NCI-H2081 treated with DMSO at 0.1 percent for 48 hours (cell line): ENCODE measurements at places on chromosomes 11 and 22.

GRCh38 chr11:69686856-69687255 lies 11.7 kb upstream of the LTO1 start:
- DNase-seq = no peak

- DNase-seq = no peak
These were observed 90.7 kb upstream of the RAG2 start for GRCh38 chr11:36688571-36689291.

- DNase-seq = no peak
These were observed 2.0 kb upstream of the TMA7B start for GRCh38 chr22:39958009-39958711.

GRCh38 chr11:69357458-69358397 lies 63.8 kb downstream of the MYEOV start:
- DNase-seq = no peak

GRCh38 chr11:68589547-68590216 lies 94.7 kb upstream of the GAL start:
- DNase-seq = no peak

DNA sequence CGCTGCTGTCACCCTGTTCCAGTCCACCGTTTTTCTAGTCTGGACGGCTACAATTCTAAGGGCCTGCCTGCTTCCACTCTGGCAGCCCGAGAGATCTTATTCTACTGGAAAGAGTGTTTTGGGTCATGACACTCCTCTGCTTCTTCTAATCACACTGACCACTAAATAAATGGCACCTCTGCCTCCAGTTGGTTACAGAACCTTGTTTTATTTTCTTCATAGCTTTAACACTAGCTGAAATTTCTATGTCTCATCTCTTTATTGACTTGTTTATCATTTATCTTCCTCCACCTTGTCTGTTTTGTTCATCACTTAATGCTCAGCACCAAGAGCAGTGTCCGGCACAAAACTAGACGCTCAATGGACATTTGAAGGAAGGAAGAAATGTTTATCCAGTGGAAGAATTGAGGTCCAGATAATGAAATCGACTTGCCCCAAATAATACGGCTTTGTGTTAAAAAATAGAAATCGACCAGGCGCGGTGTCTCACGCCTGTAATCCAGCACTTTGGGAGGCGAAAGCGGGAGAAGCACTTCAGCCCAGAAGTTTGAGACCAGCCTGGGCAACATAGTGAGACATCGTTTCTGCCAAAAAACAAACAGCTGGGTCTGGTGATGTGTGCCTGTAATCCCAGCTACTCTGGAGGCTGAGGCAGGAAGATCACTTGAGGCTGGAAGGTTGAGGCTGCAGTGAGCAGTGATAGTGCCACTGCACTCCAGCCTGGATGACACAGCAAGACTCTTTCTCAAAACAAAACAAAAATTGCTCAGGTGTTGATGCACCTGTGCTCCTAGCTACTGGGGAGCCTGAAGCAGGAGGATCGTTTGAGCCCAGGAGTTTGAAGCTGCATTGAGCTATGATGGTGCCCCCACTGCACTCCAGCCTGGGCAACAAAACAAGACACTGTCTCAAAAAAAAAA lies 693 bp upstream of the PRR14L start:
- DNase-seq = no peak

DNA sequence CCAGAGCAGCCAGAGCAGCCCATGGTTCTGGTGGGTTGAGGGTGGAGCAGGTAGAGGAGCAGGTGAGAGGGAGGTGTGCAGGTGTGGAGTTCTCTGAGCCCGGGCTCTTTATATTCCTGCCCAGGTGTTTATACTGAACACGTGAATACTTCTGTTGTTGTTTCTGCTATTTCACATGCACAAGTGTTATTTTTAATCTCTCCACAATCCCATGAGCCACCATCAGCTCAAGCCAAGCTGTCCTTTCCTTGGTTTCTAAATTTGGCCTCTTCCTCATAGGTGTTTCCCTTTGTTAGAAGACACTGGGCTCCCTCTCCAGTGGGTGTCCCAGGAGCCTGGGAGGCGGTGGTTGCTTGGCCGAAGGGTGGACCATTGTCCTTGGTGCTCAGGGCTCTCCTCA lies at the start of gene KRTAP5-3:
KRTAP5-3 (minus strand) TSS at position 101 of the 400 bp plus-strand sequence; CDS start at position 23, 78 bp downstream.
- no peak for DNase-seq

- DNase-seq = no peak
These were observed 39.7 kb upstream of the CCDC89 start for GRCh38 chr11:85725510-85726258.

DNA sequence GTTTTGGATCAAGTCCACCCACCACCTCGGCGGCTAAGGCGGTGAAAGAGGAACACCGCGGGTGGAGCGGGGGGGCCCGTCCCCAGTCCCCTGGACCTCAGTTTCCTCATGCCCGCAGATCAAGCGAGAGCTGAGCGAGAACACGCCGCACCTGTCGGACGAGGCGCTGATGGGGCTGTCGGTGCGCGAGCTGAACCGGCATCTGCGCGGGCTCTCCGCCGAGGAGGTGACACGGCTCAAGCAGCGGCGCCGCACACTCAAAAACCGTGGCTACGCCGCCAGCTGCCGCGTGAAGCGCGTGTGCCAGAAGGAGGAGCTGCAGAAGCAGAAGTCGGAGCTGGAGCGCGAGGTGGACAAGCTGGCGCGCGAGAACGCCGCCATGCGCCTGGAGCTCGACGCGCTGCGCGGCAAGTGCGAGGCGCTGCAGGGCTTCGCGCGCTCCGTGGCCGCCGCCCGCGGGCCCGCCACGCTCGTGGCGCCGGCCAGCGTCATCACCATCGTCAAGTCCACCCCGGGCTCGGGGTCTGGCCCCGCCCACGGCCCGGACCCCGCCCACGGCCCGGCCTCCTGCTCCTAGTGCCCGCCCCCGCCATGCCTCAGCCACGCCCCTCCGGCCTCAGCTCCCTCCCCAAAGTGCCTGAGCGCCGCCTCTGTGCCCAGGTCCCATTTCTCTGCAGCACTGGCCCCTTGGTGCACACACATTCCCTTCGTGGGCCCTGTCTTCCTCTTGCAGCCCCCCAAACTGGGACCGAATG lies 12.7 kb downstream of the MAFF start:
- no peak for DNase-seq

DNA sequence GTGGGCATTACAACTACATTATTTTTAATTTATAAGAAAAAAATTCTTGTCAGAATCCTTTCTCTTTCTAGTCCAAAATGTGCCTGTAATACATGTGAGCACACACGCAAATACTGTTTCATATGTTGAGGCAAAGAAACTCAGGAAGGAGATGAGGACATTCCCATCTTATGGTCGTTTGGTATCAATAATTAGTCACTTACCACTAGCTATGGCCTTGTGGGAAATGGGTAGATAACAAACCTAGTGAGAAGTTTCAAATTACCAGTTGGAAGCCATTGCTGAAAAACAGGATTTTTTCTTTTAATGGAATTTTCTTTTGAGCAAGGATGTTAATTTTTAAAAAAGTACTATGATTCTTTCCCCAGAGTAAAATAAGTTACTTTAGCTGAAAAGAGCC lies 25.7 kb downstream of the AMOTL1 start:
- no peak for DNase-seq

- DNase-seq = no peak
These were observed 44.2 kb upstream of the LINC01488 start for GRCh38 chr11:69437001-69437875.

- no peak for DNase-seq
These were observed 57.9 kb upstream of the NCAM1 start for GRCh38 chr11:112903340-112903739.

- DNase-seq = no peak
These were observed 92.1 kb upstream of the BLID start for GRCh38 chr11:122207921-122208764.

DNA sequence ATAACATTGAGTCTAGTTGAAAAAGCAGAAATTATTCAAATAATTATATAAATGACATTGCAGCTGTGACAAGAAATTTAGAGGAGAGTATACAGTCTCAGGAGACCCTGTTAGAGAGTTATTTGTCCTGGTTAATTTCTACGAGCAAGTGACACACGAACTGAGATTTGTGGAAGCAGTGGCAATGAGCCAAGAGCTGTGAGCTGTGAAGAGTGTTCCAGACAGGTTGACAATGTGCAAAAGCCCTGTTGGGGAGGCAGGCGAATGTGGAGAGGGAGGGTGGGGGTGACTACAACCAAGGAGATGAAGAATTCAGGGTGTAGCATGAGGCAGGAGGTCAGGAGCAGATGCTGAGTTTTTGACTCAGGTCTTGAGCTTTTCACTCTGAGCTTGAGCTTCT lies 620.2 kb upstream of the TENM4 start:
- DNase-seq = no peak

GRCh38 chr22:21827628-21828267 lies 39.7 kb downstream of the MAPK1 start:
- DNase-seq = no peak

- DNase-seq = no peak
These were observed 14.0 kb downstream of the RPUSD4 start for GRCh38 chr11:126197277-126197939.

- no peak for DNase-seq
These were observed 363.5 kb downstream of the BUD13 start for GRCh38 chr11:116409238-116409637.

- no peak for DNase-seq
These were observed 27.9 kb downstream of the MB start for GRCh38 chr22:35589071-35589755.

DNA sequence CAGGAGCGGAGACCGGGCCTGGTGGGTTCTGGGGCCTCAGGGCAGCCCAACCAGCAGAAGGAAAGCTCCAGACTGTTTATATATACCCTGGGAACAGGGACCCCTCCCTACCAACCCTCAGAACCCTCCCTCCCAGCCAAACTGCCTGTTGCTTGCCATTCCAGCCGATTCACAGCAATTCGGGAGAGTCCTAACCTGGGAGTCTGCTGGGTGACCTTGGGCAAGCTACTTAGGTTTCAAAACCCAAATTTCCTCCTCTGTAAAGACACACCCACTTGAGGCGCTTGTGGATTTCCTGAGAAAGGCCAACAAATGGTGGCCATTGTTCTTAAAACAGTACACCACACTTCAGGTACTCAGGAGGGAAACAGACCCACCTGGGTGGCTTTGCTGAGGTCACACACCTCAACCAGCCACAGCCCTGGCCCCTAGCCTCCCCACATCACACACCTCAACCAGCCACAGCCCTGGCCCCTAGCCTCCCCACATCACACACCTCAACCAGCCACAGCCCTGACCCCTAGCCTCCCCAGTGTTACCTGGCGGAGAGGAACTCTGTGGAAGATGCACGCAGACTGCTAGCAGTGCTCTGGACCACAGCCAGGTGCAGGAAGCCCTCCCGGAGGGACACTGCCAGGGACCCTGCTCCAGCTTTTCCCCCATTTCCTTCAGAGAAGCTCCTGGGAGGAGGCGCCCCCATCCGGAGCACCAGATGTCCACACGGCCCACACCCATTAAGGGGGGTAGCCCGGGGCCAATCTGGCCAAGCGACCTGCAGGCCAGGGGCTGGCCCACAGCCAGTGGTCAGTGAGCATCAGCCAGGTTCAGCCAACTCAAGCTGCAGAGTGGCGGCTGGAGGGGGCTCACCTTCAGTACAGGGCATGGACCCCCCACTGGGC lies 6.2 kb downstream of the SHISA8 start:
- DNase-seq = no peak

- no peak for DNase-seq
These were observed 30.1 kb upstream of the ZBTB44 start for GRCh38 chr11:130344841-130345240.

DNA sequence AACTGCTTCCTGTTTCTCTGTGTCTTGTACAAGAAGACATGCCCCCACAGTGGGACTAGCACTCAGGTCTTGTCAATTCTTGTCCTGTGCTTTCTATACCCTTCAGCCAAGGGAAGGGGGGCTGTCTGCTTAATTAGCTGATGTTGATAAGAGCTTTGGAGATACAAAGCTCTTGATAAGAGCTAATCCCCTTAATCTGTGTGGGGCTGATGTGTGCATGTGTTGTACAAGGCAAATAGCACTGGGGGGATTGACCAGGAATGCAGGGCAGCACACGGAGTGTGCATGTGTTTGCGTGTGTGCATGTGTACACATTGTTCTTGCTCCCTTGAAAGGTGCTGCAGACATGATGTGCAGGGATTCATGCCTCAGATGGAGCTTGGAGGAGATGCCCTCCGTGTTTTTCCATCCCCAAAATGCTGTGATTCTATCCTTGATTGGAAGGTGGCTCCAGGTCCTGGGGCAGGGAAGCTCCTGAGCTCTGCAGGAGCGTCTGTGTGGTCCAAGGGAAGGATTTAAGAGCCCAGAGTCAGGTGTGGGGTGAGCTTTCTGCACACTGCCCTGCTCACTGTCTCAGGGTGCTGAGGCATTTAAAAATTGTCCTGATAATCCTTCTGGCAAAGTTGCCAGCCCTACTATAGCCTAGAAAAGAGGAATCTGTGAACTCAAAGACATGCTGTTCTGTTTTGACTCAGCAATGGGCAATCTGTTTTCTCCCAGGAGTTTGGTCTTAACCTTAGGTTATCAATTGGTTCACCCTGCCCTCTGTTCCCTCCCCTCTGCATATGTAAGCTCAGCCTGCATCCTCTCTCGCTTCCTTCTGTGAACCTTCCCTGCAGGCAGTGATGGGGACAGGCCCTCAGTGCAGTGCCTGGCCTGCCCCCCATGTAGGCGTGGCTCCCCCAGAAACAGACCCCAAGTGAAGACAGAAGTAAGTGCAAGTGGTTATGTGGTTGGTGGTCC lies 102.0 kb downstream of the GRIK4 start:
- DNase-seq = no peak

DNA sequence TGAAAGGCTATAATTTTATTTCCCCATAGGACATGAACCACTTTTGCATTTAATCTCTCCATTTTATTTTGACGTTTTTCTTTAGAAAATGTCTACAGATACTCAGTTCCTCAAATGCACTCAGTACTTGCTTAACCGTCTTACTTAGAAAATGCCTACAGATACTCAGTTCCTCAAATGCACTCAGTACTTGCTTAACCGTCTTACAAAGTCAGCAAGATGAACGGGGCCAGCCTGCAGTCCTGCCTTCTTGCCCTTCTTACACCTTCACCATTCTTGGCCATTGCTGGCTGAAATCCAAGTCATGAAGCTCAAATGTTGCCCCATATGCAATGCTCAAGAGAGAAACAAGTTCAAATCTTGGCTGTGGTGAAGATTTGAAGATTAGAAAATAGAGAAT lies 34.1 kb downstream of the CSNK2A3 start:
- no peak for DNase-seq

GRCh38 chr22:26546282-26546681 lies 34.0 kb upstream of the TFIP11 start:
- no peak for DNase-seq
